ENCODE measurements at places on chromosomes 13 and 19. TPM values are rescaled to one million over a fixed set of nuclear protein-coding genes. Genes with fewer than 3 reads are reported as not detected.

The PCDH9 gene
- 1.8 TPM for total RNA-seq

The ZSCAN5B gene
- 1.9 TPM for total RNA-seq

The PRSS57 gene
- not detected for total RNA-seq

The CPB2 gene
- not detected for total RNA-seq

The ZNF66 gene
- total RNA-seq: 13.5 TPM

The FGF21 gene
- not detected for total RNA-seq

The DMKN gene
- total RNA-seq: 80.5 TPM

The RASL11A gene
- 26.5 TPM for total RNA-seq

The ZNF433 gene
- 10.4 TPM for total RNA-seq

The SH2D3A gene
- total RNA-seq: 35.5 TPM

GRCh38 chr13:46668302-46668720, 115.3 kb downstream of the LRCH1 start:
- no peak for DNase-seq

GRCh38 chr13:67100730-67101129, 129.4 kb downstream of the PCDH9 start:
- DNase-seq: no peak

DNA sequence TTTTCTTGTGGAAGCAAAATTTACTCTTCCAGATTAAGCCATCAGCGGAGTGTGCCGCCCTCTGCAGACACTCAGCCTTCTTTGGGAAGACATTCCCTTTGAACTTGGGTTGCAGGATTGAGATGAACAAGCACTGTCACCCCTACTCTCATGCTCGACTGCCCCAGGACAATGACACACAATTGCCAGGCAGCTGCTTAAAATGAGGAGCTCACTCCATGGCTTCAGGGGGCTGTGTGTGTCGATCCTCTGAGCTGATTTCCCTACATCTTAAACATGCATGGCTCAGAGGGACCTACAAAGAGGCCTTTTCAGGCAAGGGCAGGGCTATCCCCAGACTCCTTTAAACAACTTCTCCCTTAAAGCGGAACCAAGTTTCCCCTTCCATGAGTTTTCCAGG, 107.5 kb upstream of the MBNL2 start:
- no peak for DNase-seq

GRCh38 chr13:73081256-73081915, 22.6 kb downstream of the KLF5 start:
- DNase-seq: no peak

DNA sequence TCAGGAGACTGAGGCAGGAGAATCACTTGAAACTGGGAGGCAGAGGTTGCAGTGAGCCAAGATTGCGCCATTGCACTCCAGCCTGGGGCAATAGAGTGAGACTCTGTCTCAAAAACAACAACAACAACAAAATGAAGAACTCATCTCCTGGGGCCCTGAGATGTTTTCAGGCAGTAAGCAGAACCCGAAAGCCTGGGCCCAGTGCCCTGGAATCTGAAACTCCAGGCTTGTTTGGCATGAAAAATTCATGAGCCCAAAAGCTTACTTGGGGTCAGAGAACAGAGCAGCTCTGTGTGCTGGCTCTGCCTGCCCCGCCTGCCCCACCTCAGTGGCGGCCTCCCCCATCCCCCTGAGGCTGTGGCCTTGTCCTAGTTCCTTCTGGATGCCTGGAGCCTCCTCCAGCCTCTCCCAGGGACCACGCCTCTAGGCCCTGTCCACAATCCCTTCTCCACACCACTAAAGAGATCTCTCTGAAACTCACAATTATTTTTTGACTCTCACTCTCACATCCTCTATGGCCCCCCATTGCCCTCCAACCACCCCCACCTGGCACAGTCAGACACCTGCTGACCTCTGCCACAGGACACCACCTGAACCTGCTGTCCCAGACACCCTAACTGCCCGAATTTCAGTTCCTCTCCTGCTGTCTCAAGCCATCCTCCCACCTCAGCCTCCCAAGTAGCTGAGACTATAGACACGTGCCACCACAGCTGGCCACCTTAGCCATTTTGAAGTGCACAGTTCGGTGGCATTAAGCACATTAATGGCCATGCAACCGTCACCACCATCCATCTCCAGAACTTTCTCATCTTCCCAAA, 6.9 kb upstream of the AP1M2 start:
- no peak for DNase-seq

GRCh38 chr13:110780422-110780821, 66.9 kb downstream of the ING1 start:
- DNase-seq: no peak

DNA sequence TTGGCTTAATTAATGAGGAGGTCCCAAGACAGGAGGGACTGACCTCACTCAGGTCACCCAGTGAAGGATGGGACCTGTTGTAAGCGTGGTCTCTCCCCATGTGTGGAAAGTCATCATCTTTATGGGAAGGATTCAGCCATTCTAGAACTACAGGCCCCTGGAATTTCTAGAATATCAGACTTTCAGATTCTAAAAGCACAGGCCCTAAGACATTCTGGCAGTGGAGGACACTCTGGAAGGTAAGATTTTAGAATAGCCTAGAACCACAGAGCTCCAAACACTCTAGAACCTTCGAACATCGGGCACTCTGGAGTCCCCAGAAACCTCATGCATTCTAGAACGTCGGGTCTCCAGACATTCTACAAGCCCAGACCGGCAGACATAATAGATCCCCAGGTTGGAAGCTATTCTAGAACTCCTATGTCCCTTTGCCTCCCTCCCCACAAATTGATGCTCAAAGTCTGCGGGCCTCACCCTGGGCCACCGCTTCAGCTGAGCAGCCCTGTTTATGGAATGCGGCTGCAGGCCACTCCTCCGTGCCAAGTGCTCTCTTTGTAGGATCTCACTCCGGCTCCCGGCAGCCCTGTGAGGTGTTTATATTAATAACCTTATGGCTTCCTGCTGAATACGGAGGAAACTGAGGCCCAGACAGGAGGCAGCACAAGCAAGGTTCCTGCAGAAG, 1.9 kb upstream of the KLK15 start:
- DNase-seq: peak; percentile 33

DNA sequence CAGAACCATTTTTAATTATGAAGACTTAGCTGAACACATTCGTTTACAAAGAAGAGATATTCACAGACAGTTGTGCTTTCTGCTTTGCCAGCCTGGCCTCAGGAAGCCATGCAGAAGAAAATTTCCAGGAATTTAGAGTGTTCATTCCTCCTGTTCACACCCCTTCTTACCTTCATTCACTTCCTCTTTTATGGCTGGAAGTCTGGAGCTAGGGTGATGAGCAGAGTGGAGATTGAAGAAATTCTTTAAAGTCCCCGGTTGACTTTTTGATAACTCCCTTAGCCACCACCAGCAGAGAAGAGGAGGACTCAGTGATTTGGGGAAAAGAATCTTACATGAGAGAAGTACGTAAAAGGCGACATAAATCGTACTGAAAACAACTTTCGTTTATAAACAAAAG, 263.6 kb upstream of the TSHZ3 start:
- DNase-seq: no peak

- DNase-seq: no peak
Observed at GRCh38 chr13:71394176-71394575, 472.8 kb downstream of the DACH1 start.

- no peak for DNase-seq
Observed at GRCh38 chr13:24141333-24141910, 19.1 kb upstream of the SPATA13 start.

GRCh38 chr19:16373079-16373478, 48.5 kb downstream of the KLF2 start:
- DNase-seq: no peak

- DNase-seq: no peak
Observed at GRCh38 chr19:6026390-6027227, 48.7 kb upstream of the RANBP3 start.

DNA sequence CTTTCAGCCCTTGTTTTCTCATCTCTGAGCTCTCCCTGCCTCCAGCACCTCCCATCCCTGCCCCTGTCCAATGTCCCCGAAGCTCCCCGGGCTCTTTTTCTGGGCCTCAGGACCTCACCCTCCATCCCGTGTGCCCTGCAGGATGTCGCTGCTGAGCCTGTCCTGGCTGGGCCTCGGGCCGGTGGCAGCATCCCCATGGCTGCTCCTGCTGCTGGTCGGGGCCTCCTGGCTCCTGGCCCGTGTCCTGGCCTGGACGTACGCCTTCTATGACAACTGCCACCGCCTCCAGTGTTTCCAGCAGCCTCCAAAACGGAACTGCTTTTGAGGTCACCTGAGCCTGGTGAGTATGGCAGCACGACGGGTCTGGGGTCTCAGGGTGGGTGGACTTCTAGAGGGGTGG, 51.1 kb upstream of the CYP4F8 start:
- DNase-seq: no peak

DNA sequence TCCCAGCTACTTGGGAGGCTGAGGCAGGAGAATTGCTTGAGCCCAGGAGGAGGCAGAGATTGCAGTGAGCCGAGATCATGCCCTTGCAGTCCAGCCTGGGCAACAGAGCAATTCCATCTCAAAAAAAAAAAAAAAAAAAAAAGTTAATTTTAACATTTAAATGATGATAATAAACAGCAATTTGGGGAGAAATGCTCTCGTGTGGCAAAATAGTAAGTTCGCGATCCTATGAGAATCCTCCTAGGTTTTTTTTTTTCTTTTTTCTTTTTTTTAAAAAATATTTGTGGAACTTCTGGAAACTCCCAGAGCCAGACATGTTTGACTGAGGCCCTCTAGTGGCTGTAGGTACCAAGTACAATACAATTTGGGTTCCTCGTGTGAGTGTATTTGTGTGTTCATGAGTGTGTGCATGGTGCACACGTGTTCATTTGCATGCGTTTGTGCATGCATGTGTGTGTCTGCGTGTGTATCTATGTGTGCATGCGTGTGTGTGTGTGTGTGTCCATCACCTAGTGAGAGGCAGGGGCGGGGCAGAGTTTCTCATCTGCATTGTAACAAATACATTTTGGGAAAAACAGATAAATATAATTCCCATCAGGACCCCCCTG, 31.2 kb downstream of the TMPRSS9 start:
- DNase-seq: peak; percentile 10

DNA sequence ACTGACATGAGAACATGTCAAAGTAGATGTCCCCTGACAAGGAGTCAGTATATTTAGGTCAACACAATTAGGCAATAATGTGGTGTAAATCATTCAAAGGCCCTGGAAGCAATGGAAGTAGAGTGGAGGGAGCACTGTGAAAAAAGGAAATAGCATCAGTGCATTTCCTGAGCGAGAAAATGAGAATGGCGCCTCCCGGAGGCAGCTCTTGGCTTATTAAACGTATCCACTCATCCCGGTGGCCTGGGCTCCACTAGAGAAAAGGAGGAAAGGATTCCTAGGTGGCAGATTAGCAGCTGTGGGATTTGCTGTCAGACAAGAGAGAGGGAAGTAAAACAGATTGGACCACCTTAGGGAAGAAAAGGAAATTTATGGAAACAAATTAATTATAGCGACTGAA, 173.7 kb upstream of the TMTC4 start:
- no peak for DNase-seq

- no peak for DNase-seq
Observed at GRCh38 chr19:38666663-38667511, 19.4 kb downstream of the ACTN4 start.

GRCh38 chr13:49323344-49323743, 75.6 kb downstream of the CDADC1 start:
- DNase-seq: no peak

GRCh38 chr13:109760402-109760801, 26.0 kb downstream of the IRS2 start:
- no peak for DNase-seq

GRCh38 chr19:15280048-15280725, 47.9 kb upstream of the EPHX3 start:
- no peak for DNase-seq

GRCh38 chr19:1883784-1884183, 1.5 kb downstream of the ABHD17A start:
- DNase-seq: no peak

DNA sequence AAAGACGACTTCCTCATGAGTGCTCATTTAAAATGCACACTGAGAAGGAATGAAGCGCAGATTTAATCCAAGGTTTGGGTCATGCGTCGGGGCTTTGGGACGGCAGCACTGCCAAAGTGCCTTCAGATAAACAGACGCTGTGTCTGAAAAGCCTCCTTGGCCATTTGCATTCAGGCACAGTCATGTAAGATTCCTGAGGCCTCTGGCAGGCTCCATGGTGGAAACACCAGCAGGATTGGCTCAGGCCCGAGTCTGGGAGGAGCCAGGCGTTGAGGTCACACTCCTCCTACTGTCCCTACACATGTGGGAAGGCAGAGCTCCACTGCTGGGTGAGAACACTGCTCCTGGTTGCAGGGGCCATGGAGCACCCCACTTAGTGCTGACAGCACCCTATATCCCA, 113.3 kb upstream of the KL start:
- DNase-seq: no peak

GRCh38 chr13:111513766-111514609, 193.5 kb downstream of the TEX29 start:
- DNase-seq: no peak

DNA sequence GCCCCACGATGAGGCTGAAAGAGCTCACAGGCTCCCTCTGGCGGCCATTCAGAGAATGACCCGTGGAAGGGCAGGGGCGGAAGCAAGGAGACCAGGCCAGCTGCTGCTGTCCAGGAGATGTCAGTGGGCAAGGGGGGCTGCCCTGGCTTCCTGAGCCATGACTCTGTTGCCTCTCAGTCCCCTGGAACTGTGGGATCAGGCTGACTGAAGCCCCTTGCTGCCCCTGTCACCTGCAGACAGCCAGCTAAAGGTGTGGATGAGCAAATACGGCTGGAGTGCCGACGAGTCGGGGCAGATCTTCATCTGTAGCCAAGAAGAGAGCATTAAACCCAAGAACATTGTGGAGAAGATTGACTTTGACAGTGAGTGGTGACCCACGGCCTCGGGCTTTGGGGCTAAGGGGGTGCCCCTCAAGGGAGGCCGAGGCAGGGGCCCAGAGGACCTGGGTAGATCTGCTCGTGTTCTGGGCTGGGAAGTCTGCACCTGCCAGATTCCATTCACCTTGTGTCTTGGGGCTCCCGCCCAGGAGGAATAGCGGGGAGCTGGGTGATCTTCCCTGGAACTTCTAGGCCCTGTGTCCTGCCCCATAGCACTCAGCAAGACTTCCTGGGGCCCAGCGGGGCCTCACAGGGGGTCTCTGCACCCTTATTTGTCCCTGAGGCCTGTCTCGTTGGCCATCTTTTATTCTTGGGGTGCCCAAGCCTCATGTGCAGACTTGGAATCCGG, 12.5 kb upstream of the ACTN4 start:
- DNase-seq: peak; percentile 60

DNA sequence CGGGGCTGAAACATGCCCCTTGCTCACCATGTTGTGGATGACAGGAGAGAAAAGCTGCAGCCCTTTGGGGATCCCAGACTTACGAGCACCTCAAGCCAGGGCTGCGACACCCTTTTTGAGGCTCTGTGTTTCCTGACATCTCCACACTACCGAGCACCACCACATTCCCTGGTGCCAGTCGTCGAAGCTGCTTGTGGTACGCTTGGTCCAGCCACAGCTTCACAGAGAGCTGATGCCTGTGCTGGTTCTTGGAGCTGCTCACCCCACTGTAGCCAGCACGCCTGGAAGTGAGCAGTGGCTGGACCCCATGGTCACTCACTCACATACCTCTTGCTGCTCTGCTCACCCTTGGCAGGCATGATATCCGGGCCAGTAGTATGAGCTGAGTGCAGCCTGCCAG, 367.5 kb downstream of the SLITRK6 start:
- DNase-seq: no peak

- no peak for DNase-seq
Observed at GRCh38 chr13:95146486-95146885, 154.8 kb downstream of the ABCC4 start.
